CD4-positive, alpha-beta T cell treated with Interleukin-1 beta for 1 hour (primary cell): ENCODE measurements at places on chromosomes 11 and 22.
A peak's percentile ranks its signal among the peaks of the same experiment; 100 is the strongest.

DNA sequence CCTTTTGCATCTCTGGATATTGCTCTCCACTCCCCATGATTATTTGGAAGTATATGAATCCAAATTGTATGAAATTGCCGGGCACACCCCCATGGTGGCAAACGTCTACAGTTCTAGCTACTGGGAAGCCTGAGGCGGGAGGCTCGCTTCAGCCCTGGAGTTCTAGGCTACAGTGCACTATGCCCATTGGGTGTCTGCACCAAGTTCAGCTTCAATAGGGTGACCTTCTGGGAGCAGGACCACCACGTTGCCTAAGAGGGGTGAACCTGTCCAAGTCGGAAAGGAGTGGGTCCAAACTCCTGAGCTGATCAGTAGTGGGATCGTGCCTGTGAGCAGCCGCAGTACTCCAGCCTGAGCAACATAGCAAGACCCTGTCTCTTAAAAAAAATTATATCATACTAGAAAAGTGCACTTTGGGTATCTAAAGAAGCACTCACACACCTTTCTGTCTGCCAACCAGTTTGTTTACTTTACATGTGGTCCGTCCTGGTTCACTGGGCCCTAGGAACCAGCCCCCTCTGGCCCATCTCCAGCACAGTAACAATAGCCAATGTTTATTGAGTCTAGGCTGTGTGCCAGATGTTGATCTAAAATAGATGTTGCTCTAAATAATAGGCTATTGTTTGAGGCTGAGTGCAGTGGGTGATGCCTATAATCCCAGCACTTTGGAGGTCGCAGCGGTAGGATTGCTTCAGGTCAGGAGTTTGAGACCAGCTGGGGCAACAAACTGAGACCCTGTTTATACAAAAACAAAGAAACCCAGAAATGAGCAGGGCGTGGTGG lies 16.4 kb upstream of the KAT5 start:
- no peak for DNase-seq

- no peak for DNase-seq
These were observed 37.1 kb downstream of the NECTIN1 start for GRCh38 chr11:119691701-119692539.

GRCh38 chr11:132373405-132374143 lies 1003.2 kb downstream of the NTM start:
- DNase-seq: no peak

- DNase-seq: no peak
These were observed 1318.3 kb upstream of the RAG2 start for GRCh38 chr11:37916331-37916730.

- DNase-seq: no peak
These were observed 459.8 kb downstream of the SOX6 start for GRCh38 chr11:15896530-15896929.

DNA sequence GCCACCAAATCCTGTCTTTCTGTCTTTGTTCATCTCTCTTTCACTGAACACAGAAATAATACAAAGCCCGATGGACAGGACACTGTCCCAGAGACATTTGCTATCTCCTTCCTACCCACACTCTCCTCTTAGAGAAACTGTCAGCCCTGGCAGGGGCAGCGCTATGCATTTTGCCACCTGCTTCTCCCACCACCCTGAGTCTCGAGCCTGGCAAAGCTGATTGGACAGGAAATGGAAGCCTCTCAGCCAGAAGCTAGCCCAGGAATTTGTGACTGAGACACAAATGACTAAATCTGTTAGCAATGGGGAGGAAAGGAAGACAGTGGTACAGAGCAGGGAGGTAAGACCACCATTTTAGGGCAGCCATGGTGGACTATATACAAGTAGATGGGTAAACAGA lies 14.9 kb upstream of the GALNT18 start:
- no peak for DNase-seq

GRCh38 chr11:31822927-31823643 lies 12.0 kb upstream of the PAX6 start:
- DNase-seq: no peak

DNA sequence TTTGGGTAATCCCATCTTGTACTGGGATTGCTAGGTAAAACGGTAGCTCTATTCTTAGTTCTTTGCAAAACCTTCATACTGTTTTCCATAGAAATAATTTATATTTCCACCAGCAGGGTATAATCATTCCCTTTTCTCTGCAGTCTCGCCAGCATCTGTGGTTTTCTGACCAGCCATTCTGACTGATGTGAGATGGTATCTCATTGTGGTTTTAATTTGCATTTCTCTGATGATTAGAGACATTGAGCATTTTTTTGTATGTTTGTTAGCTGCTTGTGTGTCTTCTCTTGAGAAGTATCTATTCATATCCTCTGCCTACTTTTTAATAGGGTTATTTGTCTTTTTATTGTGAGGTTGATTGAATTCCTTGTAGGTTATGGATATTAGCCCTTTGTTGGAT lies 220.9 kb downstream of the PGR start:
- DNase-seq: no peak

DNA sequence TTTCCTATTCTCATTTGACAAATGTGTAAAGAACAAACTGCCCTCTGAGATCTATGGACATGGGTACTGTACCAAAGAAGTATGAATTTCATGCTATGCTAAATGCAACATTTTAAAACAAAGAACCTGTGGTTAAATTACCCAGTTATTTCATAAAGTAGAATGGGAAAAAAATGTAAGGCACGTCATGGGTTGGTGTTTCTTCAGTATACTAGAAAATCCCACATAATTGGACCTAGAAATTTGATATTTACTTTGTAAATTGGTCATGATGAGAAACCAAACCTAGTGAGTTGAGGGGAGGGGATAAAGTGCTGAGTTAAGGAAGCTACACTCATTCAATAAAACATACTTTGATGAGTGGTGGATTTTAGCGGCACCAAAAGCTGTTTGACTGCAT lies 104.1 kb downstream of the ALX4 start:
- no peak for DNase-seq

DNA sequence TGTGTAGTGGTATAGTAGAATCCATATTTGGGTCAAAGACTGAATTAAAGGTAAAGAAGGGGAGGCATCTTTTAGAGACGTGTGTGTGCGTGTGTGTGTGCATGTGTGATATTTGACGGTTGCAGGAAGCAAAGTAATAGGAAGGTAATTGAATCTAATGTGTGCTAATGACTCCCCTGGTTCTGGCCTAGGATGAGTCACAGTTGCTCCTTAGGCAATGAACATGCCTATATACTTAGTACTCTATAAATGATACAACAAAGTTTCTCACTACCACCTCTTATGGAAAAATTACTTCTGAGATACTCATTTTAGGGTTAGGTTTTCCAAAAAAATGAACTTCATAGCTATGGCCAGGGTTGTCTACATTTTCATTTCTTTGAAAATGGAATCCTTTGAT lies 409.6 kb downstream of the GUCY1A2 start:
- DNase-seq: no peak

- peak; percentile 79 for DNase-seq
These were observed at the start of gene ARHGEF12 for GRCh38 chr11:120335908-120336640. TSS of gene ARHGEF12 (plus strand) at chr11:120336413. CDS start at chr11:120337244, 831 bp downstream.

DNA sequence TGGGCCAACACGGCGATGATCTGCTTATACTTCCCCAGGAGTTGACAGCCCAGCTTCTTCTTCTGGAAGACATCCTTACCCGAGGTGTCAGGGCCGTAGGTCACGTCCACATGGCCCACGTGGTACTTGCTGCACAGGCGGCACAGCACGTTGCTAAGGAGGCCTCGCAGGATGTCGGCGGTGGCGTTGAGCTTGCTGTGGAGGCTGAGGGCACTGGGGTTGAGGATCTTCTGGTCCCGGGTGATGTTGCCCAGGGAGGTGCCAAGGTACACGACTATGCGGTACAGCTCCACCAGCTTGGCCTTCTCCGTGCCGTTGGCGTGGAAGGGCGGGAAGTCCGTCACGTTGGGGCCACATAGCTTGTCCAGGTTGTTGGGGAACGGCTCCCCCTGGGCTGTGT lies 2.9 kb downstream of the LIF start:
- DNase-seq: no peak

GRCh38 chr11:13064593-13064992 lies 55.5 kb downstream of the RASSF10 start:
- DNase-seq: no peak

DNA sequence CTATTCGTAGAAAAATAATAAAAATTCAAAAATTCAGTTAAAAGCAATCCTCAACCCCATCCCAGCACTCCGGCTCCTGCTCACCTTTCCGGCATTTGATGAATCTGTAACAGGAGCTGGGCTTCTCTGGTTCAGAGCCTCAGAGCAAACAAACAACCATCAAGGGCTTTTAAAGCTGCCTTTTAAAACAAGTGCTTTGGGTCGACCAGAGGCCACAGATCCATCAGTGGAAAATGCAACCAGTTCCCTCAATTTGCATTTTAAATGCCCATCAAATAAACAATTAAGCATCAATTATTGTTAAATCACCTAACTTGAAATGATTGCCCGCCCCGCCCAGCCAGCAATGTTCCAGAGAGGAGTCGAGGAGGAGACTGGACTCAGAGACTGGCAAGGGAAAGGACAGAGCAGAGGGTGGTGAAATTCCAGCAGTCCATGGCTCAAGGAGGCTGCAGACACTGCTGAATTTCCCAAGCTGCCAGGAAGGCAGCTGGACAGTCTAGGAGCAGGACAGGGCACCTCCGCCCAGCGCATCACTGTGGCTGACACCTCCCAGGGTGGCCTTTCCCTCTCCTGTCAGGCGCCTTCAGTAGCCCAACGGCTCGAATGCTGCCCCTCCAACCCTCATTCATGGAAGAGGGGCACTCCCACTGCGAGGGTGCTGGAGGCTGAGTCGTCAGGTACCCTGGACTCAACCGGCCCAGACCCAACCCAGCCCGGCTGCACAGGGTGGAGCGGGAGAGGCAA lies 7.5 kb downstream of the FXYD6 start:
- DNase-seq: no peak

GRCh38 chr11:12769834-12770345 lies 95.7 kb downstream of the TEAD1 start:
- DNase-seq: no peak

DNA sequence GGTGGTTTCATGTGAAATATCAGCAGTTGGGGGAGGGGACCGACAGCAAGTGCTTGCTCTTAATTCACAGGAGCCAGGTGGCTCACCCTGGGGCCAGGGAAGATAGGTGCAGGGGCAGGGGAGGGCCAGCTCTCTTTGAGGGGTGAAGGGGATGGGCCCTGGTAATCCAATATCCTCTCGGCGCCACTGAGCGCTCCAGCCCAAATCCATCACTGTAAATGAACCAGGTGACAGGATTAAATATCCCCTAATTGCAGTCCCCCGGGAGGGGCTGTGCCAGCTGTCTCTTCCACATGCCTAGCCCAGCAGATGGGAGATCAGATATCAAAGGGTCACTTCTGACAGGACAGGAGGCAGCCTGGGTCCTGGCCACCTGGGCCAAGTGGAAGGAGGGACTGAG lies 531.8 kb upstream of the CADM1 start:
- no peak for DNase-seq

- peak; percentile 91 for DNase-seq
These were observed 830 bp upstream of the ESRRA start for GRCh38 chr11:64304316-64305072.

DNA sequence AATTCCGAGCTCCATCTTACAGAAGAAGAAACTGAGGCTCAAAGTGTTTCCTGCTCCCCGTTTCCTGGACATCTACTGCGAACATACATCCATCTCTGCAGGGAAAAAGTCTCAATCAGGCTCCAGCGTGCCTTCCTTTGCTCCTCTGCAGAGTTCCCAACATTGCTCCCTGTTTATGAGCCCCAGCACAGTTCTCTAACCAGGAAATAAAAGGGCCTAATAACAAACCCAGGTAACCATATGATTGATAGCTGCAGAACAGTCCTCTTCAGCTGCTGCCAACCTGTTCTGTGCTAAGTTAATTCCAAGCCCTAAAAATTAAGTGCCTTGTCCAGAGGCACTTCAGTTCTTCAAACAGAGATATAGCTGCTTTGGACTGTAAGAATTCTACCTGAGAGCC lies 104.9 kb upstream of the ASPHD2 start:
- DNase-seq: no peak

DNA sequence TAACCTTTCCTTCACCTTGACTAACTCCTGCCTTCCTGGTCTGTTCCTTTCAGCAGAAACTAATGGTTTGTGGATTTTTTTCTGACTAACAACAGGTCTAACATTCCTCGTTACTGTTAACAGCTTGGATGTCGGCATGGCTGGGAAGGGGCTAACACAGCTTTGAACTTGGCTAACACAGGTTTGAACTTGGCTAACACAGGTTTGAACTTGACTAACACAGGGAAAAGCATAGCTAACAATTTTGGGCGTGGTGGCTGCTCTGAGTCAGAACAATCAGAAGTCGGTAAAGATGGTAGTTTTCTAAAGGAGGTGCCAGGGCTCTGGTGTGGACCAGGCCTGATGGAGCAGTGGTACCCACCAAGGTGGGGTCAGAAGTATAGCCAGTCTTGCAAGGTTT lies 16.1 kb downstream of the MIAT start:
- DNase-seq: no peak
